NCI-H2081 (cell line): ENCODE measurements at places on chromosomes 6 and 20.
A peak's percentile ranks its signal among the peaks of the same experiment; 100 is the strongest.

DNA sequence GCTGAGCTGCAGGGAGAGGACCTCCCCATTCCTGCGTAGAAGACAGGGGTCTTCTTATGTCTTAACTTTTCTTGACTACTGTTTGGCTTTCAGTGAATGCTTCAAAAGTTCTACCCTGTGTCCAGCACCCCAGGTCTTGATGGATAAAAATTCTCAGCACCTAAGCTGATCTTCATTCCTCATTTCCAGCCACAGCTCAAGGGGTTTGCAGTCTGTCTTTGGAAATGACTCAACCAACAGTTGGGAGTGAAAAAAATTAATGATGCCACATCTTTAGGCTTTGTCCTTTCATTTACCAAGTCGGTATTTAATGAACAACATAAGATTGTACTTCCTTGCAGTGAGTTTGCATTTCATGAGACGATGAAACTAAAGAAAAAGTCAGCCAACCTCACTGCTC is 40.3 kb downstream of the PRDM1 start:
- DNase-seq, result no peak

DNA sequence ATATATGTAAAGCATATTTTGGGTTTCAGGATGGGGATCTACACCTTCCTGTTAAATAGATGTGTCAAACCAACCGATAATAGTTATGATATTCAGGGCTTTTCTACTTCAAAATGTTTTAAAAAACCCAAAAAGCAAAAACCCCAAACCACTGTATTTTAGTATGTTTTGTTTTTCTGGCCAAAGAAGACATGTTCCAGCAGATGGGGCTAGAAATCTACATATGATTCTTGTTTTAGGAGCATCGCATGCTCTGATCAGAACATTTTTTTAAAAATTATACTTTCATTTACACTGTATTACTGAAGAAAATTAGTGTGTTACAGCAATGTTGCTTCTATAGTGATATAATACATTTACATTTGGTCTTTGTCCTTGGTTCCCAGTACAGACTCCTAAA is 11.0 kb downstream of the RMND1 start:
- no peak for DNase-seq

GRCh38 chr6:121305957-121306607 is 28.2 kb downstream of the TBC1D32 start:
- DNase-seq, result peak; percentile 22

GRCh38 chr6:43856005-43856765 is 86.2 kb downstream of the VEGFA start:
- DNase-seq, result no peak

DNA sequence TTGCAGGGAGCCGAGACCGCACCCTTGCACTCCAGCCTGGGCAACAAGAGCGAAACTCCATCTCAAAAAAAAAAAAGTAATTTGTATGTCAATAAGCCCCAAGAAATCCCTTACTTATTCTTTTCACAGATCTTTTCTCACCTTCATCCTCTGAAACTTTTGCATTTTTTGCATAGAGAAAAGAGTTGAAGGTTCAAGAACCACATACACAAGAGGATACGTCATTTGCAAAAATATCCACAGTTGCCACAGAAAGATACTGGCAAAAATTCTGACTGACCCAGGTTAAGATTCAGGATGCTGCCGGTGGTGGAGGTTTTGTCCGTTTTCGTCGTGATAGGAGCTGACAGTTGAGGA is 94.5 kb downstream of the ZMYND8 start:
- DNase-seq, result no peak

GRCh38 chr6:39935241-39935640 is 979 bp upstream of the MOCS1 start:
- no peak for DNase-seq

DNA sequence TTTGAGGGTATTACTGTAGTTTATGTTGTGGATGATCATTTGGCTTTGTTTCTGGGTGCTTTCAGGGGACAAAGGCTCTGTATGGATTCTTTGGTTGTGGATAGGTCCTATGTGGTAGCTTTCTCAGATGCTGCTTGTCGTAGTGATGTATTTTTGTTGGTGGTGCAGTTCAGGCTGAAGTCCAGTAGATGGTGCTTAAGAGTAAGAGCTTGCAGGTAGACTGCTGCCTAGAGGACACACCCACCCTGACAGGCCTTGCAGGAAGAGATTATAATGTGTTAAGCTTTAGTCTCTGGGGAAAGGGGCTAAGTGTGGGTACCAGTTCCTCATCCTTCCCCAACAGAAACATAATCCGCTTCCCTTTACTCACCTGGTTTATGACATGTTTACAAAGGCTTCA is 62.6 kb upstream of the ADGRB3 start:
- DNase-seq, result peak; percentile 0

GRCh38 chr6:27062755-27063154 is 184.7 kb upstream of the PRSS16 start:
- DNase-seq, result no peak

- DNase-seq, result no peak
These were observed 71.2 kb upstream of the NAA20 start for GRCh38 chr20:19945732-19946670.

- DNase-seq, result no peak
These were observed 1.1 kb upstream of the FGD2 start for GRCh38 chr6:37004044-37004980.

GRCh38 chr20:52231230-52231746 is 39.7 kb upstream of the ZFP64 start:
- DNase-seq, result no peak

GRCh38 chr6:29414588-29414987 is at the start of gene OR12D1:
OR12D1 (plus strand) TSS chr6:29414928.
- DNase-seq, result no peak

- DNase-seq, result no peak
These were observed 723 bp downstream of the MANEA start for GRCh38 chr6:95578106-95578410.

- no peak for DNase-seq
These were observed 29.5 kb downstream of the LYRM4 start for GRCh38 chr6:5231289-5231688.

DNA sequence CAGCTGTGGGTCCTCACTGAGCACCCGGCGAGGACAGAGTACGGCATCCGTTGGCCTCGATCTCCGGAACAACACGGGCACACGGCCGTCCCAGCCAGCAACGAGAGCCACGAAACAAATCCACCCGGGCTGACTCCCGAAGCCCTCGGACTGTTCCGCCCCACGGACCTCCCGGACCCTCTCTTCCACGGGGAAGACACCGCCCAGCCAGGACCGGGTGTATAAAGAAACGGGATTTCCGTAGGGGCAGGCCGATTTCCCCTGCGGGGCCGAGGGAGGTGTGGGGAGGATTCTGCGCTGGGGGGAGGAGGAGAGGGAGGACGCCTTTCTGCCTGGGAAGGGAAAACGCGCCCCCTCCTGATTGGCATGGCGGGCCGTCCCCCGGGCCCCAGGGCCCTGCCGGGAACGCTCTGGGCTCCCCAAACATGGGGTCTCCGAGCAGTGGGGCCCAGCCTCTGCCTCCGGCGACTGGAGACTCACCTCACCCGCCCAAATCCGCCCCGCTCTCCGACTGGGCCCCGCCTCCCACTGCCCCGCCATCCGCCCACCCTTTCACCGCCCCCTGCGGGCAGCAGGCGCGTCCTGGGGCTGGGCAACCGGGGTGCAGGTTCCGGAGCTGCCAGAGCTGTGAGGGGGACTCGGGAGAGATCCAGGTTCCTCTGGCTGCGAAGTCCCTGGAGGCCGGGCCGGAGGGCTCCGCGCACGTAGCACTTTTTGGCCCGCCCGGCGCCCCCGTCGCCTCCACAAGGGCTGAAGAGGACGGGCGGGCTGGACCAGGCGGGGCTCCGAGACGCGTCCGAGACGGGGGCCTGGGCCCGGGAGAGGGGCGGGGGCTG is 679 bp upstream of the PPDPF start:
- peak; percentile 27 for DNase-seq

- DNase-seq, result no peak
These were observed 119.6 kb upstream of the RNF24 start for GRCh38 chr20:4134861-4135379.

DNA sequence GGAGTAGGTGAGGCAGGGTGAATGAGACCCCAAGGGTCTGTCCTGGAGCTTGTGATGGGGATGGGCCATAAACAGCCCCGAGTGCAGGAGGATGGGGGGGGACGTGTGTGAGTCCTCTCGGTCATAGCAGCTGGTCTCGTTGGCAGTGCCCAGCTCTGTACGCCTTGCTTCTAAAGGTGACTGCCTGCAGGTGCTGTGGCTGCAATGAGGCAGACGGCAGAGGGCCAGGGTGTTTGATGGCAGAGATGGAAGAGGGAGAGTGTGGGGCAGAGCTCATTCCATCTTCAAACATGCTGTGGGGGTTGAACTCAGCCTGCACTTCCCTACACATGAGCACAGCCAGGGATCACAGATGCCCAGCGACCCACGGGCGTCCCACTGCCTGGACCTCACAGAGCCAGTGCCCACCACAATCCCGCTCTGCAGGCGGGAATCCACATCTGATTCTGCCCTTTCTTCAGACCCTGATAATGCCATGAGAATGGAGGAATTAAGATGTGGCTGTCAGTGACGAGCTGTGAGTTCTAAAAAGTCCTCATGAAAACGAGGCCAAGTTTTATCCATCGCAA is 123.3 kb upstream of the CDH4 start:
- no peak for DNase-seq

- no peak for DNase-seq
These were observed 26.5 kb downstream of the PDE10A start for GRCh38 chr6:165636402-165637048.

- DNase-seq, result peak; percentile 17
These were observed 271.5 kb downstream of the FOXA2 start for GRCh38 chr20:22312744-22313346.

- DNase-seq, result no peak
These were observed 22.6 kb downstream of the CST4 start for GRCh38 chr20:23666189-23666588.

- DNase-seq, result no peak
These were observed 18.1 kb downstream of the PDRG1 start for GRCh38 chr20:31933698-31934097.

GRCh38 chr6:4522453-4522852 is 253.8 kb upstream of the CDYL start:
- DNase-seq, result no peak

DNA sequence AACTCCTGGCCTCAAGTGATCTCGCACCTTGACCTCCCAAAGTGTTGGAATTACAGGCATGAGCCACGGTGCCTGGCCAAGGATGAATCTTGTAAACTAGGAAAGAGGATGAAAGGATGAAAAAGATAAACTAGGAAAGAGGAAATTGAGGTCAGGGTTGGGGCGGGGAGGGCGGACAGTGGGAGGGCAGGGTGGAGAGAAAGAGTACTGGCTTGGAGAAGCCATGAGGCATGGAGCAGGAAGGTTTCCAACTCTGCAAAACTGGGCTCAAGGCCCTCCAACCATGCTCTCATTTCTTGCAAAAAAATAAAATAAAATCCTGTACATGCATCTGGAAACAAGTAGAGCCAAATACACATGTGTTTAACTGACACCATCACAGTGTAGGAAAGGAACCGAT is 256.6 kb upstream of the SGK1 start:
- no peak for DNase-seq

GRCh38 chr6:16602035-16602434 is 159.2 kb downstream of the ATXN1 start:
- DNase-seq, result no peak

DNA sequence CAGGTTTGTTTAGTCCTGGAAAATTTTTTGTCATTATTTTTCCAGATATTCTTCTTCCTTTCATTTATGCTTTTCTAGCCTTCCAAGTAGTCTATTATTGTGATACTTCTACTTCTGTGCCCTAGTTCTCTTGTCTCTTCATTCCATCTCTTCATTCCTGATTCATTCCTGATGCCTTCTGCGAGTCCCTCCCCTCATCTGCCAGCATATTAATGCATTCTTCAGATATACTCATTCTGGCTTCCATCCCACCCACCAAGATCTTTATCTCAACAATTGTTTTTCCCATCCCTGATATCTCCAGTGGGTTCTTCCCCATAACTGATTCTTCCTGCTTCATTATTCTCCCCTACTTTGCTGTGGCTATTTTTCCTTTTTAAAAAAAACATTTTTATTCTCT is 35.2 kb downstream of the ALDH5A1 start:
- DNase-seq, result no peak

DNA sequence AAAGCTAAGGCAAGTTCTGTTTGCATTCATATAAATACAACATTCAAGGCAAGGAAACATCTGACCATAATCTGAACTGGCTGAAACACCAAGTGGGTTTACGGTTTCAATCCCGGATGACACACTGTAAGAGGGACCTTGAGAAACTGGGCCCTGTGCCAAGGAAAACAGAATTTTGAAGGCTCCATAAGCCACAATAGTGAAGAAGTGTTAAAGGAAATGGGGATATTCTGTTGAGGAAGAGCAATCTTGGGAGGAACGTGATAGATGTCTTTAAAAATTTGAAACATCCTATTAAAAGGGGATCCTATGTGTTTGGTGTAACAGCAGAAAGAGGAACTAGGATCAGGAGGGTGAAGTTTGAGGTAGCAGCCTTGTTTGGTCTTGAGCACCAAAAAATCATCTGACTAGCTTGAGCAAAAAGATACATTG is 82.4 kb upstream of the TAB2 start:
- peak; percentile 13 for DNase-seq

GRCh38 chr6:89895276-89895874 is 1.1 kb downstream of the GJA10 start:
- no peak for DNase-seq

DNA sequence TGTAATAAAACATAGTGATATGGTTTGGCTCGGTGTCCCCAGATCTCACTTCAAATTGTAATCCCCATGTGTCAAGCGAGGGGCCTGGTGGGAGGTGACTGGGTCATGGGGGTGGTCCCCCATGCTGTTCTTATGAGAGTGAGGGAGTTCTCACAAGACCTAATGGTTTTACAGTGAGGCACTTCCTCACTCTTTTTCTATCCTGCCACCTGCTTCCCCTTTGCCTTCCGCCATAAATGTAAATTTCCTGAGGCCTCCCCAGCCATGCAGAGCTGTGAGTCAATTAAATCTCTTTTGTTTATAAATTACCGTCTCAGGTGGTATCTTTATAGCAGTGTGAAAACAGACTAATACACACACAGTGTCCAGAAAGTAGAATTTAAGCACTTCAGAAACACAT is 78.5 kb downstream of the REPS1 start:
- DNase-seq, result no peak

- no peak for DNase-seq
These were observed 9.8 kb downstream of the NELFCD start for GRCh38 chr20:58990651-58991445.

DNA sequence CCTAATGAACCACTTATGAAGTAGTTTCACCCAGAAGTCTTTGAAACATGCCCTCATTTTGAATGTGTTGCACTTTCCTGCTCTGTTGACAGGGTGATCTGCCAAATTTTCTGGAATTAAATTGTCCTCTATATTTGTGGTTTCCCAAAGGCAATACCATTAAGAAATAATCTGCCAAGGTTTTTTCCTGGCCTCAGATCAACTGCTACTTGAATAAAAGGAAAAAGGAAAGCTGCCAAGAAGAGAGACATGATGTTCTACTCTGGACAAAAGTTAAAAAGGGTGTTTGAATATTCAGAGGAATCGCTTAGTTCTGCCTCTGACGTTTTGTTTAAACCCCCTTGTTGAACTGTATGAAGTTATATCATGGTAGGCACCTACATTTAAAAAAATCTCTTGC is 37.4 kb upstream of the ARMH2 start:
- DNase-seq, result no peak

- DNase-seq, result no peak
These were observed 31.7 kb downstream of the GSTA3 start for GRCh38 chr6:52877786-52878185.

GRCh38 chr20:63278661-63279060 is 6.0 kb downstream of the ARFGAP1 start:
- DNase-seq, result no peak
